SJCRH30 (cell line): ENCODE measurements at places on chromosomes 4 and X. TPM values are rescaled to one million over a fixed set of nuclear protein-coding genes. Genes with fewer than 3 reads are reported as not detected.

SSX2B gene
- total RNA-seq = not detected in 2 replicates

RS1 gene
- total RNA-seq = not detected in 2 replicates

APBB2 gene
- total RNA-seq = 83.9 and 89.7 TPM in 2 replicates

APOO gene
- 28.7 and 33.8 TPM in 2 replicates for total RNA-seq

NXF2 gene
- total RNA-seq = not detected in 2 replicates

RAB40A gene
- 0.04 TPM in 1 of 2 replicates, not detected in the other for total RNA-seq

SLITRK4 gene
- 0.02 TPM in 1 of 2 replicates, not detected in the other for total RNA-seq

DCAF4L1 gene
- 0.23 and 0.34 TPM in 2 replicates for total RNA-seq

MAGEC2 gene
- total RNA-seq = 2.2 and 2.3 TPM in 2 replicates

TMEM271 gene
- total RNA-seq = 1.4 TPM in 2 replicates
